ENCODE measurements at places on chromosomes 2 and 18.

DNA sequence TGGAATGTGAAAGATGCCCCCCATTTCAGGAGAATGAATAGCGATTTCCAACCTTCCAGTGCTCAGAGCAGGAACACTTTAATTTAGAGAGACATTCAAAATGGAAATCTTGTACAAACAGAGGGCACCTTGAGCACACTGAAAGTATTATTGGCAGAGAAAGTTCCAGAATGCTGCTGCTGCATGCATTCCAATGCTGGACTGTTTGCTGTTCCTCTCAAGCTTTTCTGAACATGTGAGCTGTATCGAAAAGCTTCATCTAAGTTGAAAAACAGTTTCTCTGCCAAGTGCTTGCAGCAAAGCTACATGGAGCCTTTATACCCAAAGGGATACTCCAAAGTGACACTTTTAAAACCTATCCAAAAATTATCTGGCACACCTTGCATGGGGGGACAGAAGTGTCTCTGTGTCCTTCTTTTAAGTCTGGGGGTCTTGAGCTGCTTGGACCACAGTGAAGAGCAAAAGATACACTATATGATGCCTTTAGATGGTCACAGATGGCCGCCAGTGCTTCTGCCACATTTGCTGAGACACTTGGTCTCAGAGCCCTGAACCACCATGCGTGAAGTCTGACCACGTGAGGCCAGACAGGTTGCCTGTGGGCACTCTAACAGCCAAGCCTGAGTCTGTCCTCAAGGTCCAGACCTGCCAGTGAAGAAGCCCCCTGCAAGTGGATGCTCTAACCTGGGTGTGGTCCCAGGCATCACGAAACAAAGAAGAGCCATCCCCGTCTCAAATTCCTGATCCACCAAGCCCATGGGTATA is 18.8 kb downstream of the UXS1 start:
- no peak for DNase-seq

DNA sequence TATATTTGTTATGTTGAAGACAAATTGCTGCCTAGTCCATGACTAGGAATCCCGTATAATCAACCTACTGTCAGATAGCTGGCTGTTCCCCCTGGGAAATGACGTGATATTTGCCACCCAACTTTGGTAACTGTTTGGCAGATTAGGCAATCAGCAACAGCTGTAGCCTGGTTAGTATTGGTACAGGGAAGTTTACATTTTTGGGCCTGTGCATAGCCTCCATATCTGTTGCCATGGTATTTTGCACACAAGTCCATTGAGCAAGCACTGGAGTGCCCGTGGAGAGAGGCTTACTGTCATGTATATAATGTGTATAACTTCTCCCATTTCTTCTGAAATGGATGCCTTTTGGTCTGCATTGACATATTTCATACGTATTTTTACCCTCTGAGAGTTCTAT is 27.7 kb downstream of the BIRC6 start:
- DNase-seq: no peak

- no peak for DNase-seq
These were observed 237.9 kb upstream of the MMADHC start for GRCh38 chr2:149825473-149825872.

DNA sequence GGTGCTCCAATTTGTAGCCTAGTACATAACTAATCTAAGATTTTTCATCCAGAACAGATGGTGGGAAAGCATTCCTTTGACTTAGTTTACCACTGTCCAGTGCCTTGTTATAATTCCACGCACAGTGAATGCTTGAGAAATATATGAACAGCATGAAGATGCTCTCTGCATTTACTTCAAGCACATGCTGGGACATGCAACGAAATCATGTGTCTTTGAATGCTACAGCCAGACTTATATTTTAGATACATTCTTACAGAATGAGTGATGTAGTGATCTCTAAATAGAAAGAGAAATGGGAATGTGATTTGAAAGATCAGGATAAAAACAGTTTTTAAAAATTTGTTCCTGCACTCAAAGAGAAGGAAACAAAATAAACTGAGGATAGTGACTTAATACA is 398.3 kb downstream of the FBXO15 start:
- DNase-seq: no peak

DNA sequence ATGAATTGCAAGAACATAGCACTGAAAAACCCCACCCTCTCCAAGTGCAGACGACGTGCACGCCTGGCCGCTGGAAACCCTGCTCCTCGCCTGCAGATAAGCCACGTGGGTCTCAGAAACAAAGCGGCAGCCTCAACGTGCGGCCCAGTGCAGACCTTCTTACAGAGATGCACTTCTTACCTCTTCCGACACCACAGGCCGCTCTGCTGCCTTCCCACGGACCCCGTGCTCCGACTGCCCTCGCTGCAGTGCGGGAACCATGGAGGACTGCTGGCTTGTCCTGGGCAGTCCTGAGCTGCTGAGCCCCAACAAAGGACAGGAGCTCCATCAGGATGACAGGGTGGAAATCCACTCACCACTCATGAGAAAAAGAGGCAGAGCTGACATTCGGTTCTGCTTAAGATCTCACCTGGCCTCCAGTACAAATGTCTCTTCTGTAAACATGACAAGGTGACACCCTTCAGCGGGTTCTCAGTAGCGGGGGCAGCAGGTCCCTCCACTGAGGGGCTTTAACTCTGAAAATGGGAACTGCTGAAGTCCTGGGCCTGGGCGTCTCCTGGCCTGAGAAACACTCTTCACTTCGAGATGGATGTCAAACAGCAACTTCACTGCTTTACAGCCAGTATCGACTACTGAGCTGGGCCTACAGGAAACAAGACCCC is 6.2 kb downstream of the COPS9 start:
- no peak for DNase-seq

DNA sequence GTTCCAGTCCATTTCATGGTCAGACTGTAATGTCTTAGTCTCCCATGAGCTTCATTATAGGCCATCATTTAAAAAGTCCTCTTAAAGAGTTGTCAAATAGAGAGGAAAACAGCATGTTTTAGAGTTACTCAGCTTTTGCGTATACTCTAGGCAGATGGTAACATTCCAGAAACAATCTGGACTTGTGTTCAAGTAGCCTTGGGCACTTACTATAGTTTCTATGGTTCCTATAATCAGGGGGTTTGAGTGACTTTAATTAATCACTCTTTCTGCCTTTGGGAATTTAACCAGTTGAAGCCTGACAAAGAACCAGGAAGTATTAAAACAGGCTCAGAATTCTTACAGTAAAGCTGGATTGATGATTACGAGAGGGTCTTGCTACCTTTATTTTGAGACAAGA is 42.1 kb upstream of the SCN7A start:
- no peak for DNase-seq

GRCh38 chr2:113686537-113686936 is 59.5 kb downstream of the RABL2A start:
- DNase-seq: no peak

GRCh38 chr2:237431372-237431771 is 17.4 kb upstream of the COL6A3 start:
- no peak for DNase-seq

DNA sequence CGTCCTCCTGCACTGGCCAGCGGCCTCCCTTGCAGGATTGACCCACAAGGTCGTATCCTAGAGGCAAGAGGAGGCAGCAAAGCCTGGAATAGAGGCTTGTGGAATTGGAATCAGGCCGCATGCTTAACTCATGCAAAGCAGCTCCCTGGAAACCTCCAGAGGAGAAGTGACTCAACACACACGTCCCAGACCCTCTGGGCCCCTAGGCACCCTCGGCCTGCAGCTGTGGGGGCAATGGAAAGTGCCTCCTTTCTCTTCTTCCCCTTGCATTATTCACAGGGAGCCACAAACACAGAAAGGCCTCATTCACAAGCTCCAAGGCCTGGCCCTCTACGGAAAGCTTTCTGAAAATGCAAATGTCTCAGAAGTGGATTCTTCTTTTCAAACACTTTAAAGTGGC is 19.6 kb downstream of the SPATA3 start:
- DNase-seq: no peak

Measured in stimulated activated CD4-positive, alpha-beta T cell treated with anti-CD3 and anti-CD28 coated beads, TNF-alpha, amount 100 ng/mL, for 48 hours (primary cell).